AG09319 (cell line): ENCODE measurements at places on chromosomes 1 and 21.

DNA sequence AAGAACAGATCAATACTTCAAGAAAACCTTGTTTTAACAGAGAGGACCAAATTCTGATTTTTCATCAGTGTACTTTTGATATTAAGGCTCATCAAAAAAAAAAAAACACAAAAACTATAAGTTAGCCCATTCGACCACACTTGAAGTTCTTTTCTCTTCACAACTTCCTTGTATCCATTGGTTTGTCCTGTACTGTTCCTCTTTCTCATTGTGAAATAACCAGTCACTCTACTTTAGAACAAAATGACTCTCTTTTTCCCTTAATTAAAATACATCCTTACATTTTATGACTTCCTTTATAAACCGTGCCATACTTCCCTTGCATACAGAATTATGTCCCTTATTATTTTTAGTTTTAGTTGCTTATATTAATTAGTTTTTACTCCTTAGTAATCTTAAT is 8.4 kb downstream of the QSOX1 start:
- no peak for DNase-seq

DNA sequence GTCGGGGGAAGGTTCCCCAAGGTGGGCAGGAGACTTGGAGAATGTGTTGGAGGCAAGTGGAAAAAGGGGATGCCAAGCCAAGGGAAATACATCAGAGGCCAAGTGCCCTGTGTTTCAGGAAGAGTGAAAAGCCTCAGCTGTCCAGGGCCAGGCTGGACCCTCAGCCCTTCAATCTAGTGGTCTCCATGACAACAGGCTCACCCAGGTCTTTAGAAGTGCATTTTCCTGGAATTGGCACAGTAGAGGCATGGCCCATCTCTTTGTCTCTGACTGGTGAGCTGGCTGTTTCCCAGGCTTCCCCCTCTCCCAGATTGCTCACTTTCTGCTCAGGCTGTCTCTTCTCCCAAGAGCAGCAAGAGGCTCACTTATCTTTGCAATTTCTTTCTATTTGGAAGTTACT is 10.4 kb upstream of the RHBG start:
- DNase-seq: no peak

GRCh38 chr1:157007306-157007705 is 38.2 kb downstream of the ARHGEF11 start:
- no peak for DNase-seq

- peak; percentile 59 for DNase-seq
Measured at GRCh38 chr1:116485071-116485735, 85.6 kb downstream of the CD58 start.
